ENCODE measurements at places on chromosomes 7 and 10. TPM values are rescaled to one million over a fixed set of nuclear protein-coding genes. Genes with fewer than 3 reads are reported as not detected.

Gene PNLIP
- total RNA-seq = not detected

Gene CYP2C19
- total RNA-seq = not detected

Gene BMPER
- total RNA-seq = 5.7 TPM

Gene STEAP2
- 4.2 TPM for total RNA-seq

Gene HOGA1
- total RNA-seq = 1.7 TPM

Gene PCDH15
- not detected for total RNA-seq

Gene PUS7
- total RNA-seq = 24.1 TPM

Gene INA
- total RNA-seq = 29.7 TPM

Gene VAX1
- 1.3 TPM for total RNA-seq

Gene CXCL12
- not detected for total RNA-seq

Gene MMRN2
- 0.95 TPM for total RNA-seq

Gene GPRIN2
- total RNA-seq = 24.0 TPM

Gene TFR2
- total RNA-seq = 2.1 TPM

Gene CABCOCO1
- total RNA-seq = not detected

Gene LRRD1
- not detected for total RNA-seq

Gene TMEM196
- total RNA-seq = not detected

Gene SLC26A3
- total RNA-seq = not detected

Gene SRGN
- total RNA-seq = 68.1 TPM

Gene FAM25G
- total RNA-seq = not detected

Gene ALOX5
- 0.20 TPM for total RNA-seq

Gene ATP6V0E2
- 61.1 TPM for total RNA-seq

Gene ARHGAP22
- 3.1 TPM for total RNA-seq

Gene PTPRN2
- total RNA-seq = 0.77 TPM

Gene CRHR2
- total RNA-seq = not detected

Gene MOGAT3
- not detected for total RNA-seq

Gene SPDYE11
- total RNA-seq = not detected

Gene MARVELD1
- 49.0 TPM for total RNA-seq

Gene GET4
- total RNA-seq = 60.6 TPM

Gene GHRHR
- total RNA-seq = not detected

Gene SLC26A5
- total RNA-seq = not detected

Gene ZP3
- total RNA-seq = 17.6 TPM

Gene THSD7A
- total RNA-seq = 3.3 TPM

Gene SLC16A12
- total RNA-seq = 0.19 TPM

Gene KLF14
- total RNA-seq = not detected

Gene MYL7
- total RNA-seq = not detected

Gene IDI2
- total RNA-seq = not detected

Gene OR6B1
- total RNA-seq = not detected

Gene SPDYE8
- total RNA-seq = not detected

Gene TMEM130
- total RNA-seq = 0.52 TPM
